ENCODE measurements at places on chromosomes 5 and 9.

GRCh38 chr5:142872795-142873194, 102.6 kb downstream of the ARHGAP26 start:
- no peak for DNase-seq

DNA sequence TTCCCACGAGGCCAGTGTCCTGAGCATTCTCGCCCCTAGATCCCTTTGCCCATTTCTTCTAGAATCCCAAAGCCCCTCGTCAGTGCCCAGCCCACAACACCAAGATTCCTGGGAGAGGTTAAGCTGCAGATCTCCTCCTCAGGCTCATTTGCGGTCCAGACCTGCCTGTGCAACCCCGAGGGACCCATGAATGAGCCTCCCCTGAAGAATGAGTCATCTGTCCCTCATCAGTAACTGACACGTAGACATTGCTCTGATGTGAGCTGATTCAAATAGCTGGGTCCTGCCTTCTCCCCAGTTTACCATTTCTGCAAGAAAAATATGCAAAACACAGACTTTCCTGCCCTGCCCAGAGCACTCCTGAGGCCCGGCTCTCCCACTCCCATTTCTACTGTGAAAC, 92.8 kb downstream of the ADCY2 start:
- DNase-seq: no peak

DNA sequence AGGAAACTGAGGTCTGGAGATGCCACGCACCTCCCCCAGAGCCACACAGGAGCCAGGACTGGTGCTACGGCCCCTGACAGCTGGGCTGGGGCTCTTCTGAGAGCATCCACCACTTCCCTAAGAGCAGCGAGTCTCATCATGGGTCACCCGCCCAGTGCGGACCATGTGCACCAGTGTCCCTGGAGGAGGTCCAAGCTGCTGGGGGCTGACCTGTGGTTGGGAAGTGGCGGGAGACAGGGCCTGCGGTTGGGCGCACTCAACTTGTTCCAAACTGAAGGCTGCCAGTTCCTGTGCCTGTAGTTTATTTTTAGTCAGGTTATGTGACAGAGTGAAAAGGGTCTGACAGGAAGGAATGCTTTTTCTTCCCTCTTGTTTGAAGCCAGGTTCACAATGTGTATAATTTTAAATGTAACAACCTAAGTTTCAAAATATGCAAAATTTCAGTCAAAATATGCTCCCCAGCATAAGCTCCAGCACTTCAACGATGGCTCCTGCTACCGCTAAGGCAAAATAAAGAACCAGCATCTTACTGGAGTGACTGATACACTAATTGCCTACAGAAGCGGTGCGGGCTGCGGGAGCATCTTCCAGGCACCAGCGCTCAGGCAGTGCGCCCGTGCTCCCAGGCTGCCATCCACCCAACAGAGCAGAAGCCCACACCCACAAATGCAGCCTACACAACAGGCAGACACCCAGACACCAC, 14.8 kb downstream of the BARHL1 start:
- DNase-seq: no peak

DNA sequence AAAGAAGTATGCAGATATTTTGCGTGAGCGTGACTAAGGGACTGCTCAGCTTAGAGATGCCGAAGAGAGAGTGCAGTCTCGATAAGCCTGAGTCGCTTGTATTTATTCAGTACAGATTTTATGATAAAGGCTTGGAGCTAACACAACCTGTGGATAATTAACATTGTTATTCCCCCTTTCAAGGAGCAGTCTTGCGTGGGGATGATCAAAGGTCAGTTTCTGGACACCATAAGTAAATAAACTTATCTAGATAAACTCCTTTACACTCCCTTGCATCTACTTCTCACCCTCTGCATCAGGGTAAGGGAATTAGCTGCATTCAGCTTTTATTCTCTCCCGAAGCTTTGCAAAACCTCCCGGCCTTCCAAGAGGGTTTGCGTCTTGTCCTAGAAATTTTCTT, 357.8 kb upstream of the ST8SIA4 start:
- DNase-seq: no peak

DNA sequence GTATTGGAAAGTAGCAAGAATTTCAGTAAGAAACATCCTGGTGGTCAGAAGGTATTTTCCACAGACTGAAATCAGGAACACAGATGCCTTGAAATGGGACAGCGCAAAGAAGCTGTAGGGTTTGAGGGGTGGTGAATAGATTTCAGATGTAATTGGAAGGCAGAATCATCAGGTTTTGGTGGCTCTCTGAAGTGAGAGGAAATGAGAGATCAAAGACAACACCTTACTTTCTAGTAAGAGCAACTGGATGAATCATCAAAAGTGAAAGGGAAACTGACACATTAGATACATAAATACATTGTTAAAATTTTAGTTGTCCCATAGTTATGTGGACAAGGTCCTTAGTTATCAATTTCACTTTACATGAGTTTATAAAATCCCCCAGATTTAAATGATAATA, 188.2 kb upstream of the SLC27A6 start:
- peak; percentile 22 for DNase-seq

- no peak for DNase-seq
These were observed 12.8 kb downstream of the OLFM1 start for GRCh38 chr9:135100241-135100681.

GRCh38 chr9:22005702-22006606, 3.2 kb downstream of the CDKN2B start:
- no peak for DNase-seq

GRCh38 chr9:136847826-136848392, 1.3 kb upstream of the PHPT1 start:
- peak; percentile 87 for DNase-seq

DNA sequence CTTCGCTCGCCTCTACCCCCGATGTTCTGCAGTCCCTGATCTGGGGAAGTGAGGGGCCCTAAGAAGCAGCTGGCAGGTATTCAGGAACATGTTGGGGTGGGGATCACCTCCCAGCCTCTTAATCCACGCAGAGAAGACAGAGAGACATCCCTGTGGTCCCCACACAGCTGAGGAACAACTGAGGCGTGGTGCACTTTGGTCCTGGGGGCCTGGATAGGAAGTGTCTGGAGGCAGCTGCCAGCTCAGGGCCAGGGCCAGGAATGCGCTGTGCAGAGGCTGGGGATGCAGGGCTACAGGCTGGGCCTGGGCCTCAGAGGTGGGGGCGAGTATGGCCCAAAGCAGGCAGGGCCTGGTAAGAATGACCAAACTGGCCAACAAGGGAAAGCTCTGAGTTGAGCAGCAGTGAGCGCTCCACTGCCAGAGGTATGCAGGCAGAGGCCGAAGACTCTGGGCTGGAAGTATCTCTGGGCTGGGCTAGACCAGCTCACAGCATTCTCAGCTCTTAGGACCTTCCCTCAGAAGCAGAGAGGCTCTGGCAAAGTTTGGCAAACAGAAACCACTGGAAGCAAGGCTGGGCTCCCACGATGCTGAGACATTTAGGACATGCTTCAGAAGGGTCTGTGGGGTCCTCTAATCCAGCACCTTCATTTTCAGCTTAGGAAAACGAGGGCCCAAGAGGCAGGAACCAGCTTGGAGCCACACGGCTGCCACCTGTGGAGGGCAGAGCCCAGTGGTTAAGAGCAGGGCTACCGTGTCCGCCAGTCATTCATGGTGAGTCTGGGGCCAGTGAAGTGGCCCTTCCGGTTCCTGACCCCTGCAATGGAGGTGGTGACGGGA, 174.4 kb downstream of the GAPVD1 start:
- DNase-seq: no peak

DNA sequence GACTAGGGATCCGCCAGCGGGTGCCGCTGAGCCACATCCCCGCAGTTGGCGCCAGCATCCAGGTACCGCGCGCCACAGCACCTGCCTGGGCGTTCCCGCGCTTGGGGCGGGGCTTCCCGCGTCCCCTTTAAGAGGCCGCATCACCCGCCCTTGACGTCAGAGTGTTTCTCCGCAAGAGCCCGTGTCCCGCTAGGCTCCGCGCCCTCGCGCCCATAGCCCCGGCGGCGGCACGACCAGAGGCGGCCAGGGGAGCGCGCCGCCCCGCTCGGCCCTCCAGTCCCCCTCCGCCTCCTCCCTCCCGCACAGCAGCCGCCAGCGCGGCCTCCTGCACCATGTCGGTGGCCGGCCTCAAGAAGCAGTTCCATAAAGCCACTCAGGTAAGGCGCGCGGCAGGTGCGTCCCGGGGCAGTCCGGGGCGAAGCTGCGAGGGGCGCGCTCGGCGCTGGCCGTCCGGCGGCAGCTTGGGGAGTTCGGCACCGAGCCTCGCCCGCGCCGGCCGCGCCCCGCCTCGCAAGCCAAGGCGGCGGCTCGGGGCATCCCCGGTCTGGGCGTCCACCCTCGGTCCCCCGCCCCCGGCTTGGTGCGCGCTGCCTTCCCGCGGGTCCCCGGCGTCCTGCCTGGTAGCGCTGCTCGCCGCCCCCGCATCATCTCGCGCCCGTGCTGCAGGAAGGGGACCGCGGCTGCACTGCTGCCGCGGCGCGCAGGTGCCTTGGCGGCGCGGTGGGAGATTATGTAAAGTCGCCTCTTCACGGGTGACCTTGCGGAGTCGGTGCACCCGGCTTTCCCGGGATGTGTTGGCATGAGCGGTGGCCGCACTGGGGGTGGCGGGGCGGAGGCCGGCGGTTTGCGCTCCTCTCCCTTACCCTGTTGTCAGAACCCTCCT, at the start of gene SH3GL2:
SH3GL2 (plus strand) TSS at position 156 of the 883 bp plus-strand sequence.
- no peak for DNase-seq
